ENCODE measurements at places on chromosomes 6 and 20.

GRCh38 chr6:30019819-30020218 is 41.2 kb upstream of the POLR1H start:
- no peak for DNase-seq

DNA sequence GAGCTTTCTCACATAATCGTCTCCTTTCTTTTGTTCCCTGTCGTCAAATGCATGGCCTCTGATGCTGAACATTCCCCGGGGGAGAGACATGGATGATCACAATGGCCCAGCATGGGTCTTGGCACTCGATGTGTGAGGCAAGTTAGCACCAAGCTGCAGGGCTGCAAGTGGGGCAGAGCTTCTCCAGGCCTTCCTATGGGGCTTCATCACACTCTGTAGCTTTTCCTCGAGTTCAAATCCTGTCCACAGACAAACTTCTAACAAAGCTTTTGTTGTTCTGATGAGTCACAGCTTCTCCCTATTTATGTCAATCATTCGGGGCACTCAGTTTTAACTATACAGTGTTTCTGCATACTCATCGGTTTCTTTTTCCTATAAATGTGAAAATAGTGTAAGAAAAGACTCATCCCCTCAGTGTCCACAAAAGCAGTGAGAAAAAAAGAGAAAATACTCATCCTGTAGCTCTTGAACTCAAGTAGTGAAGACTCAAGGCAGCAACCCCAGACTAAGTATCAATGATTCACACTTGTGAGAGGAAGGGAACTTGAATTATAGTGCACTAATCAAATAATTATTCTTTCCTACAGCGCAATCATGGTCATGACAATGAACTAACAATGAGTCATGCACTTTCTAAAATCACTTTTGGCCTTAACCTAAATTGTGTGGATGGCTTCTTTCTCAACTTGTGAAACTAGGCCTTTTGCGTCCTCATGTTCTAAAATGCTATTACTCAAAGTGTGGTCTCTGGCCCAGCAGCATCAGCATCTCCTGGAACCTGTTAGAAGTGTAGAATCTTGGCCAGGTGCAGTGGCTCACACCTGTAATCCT is 68.4 kb upstream of the NOX3 start:
- no peak for DNase-seq

- no peak for DNase-seq
These were observed 117.2 kb upstream of the FERMT1 start for GRCh38 chr20:6240059-6240458.

GRCh38 chr6:136895901-136896300 is 26.2 kb upstream of the SLC35D3 start:
- no peak for DNase-seq

DNA sequence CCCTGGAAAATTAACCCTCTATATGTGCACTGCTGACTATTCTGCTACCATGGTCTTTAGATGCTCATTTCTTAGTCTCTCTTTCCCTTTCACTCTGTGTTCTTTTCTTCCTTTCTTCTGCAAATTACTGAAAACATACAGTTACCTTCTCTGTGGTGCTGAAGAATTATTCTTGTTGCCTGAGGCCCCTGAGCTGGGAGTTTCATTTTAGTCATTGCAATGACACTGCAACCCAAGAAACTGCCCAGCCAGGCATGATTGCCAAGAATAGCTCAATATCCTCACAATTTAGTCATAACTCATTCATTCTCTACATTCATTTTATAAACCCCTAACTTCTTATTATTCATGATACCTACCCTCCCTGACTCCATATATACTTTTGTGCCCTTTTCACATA is 245.8 kb upstream of the RAB32 start:
- DNase-seq, result no peak
